ENCODE measurements at places on chromosomes 5 and 9.
A peak's percentile ranks its signal among the peaks of the same experiment; 100 is the strongest.

DNA sequence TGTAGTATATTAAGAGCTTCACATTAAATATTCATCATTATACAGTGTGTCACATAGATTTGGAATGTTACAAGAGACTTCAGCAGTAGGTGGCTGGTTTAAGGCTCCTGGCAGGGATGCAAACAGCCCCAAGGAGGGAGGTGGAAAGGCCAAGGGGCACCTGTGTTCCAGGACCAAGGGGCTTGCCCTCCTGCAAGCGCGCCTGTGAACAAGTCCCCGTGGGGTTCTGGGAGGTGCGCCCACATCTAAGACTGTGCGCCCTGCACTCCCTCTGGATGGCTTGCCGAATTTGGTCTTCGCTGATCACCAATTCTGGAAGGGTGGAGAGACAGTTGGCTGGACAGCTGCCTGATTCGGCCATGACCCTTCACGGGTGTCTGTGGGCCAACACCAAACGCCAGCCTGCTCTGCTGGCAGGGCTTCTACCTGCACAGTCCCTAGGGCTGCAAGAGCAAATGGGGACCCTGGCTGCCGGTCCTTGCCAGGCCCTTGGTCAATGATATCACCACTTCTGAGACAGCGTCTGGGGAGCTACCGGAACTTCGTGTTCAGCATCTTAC, 12.1 kb upstream of the SLC25A51 start:
- DNase-seq: no peak

GRCh38 chr9:124835026-124835557, 18.2 kb upstream of the WDR38 start:
- peak; percentile 69 for DNase-seq

DNA sequence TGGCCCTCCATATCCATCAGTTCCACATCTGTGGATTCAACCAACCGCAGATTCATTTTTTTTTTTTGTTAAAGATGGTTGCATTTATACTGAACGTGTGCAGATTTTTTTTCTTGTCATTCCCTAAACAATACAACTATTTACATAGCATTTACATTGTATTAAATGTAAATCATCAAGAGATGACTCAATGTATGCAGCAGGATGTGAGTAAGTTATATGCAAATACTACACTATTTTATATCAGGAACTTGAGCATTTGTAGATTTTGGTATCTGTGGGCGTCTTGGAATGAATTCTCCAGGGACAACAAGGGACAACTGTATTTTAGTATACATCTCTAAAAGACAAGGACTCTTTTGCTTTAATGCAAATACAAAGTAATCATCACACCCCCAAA, 299.2 kb upstream of the ZNF608 start:
- DNase-seq: no peak

GRCh38 chr5:170523142-170523551, 19.3 kb downstream of the KCNIP1 start:
- peak; percentile 62 for DNase-seq

- no peak for DNase-seq
Measured at GRCh38 chr9:91858213-91859030, 91.6 kb downstream of the ROR2 start.

GRCh38 chr5:6634306-6634705, 1.1 kb downstream of the SRD5A1 start:
- DNase-seq: no peak

DNA sequence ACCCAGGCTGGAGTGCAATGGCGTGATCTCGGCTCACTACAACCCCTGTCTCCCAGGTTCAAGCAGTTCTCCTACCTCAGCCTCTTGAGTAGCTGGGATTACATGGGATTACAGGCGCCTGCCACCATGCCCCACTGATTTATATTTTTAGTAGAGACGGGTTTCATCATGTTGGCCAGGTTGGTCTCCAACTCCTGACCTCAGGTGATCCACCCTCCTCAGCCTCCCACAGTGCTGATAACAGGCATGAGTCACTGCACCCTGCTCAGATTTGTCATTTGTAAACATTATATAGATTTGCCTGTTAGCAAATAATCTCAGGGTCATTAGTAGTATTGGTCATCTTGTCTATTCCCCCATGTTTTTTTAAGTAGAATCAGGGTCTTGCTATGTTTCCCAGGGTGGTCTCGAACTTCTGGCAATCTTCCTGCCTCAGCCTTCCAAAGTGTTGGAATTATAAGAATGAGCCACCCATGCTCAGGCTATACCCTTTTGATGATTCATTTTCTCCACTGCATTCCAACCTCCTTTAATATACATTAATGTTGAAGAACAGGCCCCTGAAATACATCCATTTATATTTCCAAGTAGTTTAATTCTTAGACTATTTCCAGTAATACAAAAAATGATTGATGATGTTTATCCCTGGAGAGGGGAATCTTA, 17.3 kb downstream of the CENPH start:
- no peak for DNase-seq

DNA sequence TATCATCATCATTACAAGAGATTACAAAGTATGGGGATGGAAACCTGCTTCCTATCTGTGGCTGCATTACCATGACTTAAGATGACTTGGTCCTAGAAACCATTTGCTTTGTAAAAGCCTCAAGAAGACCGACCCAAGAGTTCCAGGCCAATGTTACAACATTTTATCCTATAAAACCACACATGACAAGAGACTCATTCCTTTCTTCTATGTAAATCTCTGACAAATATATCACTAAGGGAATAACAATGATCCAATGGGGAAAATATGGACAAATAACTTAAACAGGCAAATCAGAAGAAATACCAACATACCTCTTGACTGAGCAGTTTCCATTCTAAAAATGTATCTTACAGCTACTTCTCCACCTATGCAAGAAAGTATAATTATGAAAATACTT, 44.3 kb upstream of the VPS13A start:
- no peak for DNase-seq

- DNase-seq: no peak
Measured at GRCh38 chr9:73348471-73348870, 196.8 kb downstream of the ANXA1 start.

DNA sequence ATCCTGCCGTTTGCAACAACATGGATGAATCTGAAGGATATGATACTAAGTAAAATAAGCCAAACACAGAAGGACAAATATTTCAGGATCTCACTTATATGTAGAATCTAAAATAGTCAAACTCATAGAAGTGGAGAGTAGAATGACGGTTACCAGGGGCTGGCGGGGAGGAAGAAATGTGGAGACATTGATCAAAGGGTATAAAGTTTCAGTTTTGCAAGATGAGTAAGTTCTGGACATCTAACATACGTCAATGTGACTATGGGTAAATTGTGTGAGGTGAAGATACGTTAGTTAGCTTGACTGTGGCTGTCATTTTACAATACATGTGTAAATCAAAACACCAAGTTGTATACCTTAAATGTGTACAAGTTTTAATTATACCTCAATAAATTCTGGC, 200.3 kb downstream of the SNX18 start:
- DNase-seq: no peak

DNA sequence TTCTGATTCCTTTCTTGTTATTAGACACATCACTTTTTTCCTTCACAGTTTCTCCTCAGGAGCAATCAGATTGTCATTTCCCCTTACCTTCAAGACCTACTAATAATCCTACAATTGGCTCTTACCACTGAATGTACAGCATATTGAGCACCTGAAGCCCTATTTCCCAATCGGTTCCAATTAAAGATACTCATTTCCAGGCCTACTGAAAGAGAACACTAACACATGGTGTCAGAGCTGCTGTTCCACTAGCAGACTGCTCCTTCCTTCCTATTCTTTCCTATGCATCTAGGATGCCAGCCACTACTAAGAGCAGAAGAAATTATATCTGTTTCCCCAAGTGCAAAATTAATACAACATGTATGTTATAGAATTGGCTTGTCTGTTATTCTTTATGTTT, 34.6 kb downstream of the SKIC3 start:
- DNase-seq: no peak

- DNase-seq: no peak
Measured at GRCh38 chr5:99315413-99316183, 386.8 kb upstream of the CHD1 start.

DNA sequence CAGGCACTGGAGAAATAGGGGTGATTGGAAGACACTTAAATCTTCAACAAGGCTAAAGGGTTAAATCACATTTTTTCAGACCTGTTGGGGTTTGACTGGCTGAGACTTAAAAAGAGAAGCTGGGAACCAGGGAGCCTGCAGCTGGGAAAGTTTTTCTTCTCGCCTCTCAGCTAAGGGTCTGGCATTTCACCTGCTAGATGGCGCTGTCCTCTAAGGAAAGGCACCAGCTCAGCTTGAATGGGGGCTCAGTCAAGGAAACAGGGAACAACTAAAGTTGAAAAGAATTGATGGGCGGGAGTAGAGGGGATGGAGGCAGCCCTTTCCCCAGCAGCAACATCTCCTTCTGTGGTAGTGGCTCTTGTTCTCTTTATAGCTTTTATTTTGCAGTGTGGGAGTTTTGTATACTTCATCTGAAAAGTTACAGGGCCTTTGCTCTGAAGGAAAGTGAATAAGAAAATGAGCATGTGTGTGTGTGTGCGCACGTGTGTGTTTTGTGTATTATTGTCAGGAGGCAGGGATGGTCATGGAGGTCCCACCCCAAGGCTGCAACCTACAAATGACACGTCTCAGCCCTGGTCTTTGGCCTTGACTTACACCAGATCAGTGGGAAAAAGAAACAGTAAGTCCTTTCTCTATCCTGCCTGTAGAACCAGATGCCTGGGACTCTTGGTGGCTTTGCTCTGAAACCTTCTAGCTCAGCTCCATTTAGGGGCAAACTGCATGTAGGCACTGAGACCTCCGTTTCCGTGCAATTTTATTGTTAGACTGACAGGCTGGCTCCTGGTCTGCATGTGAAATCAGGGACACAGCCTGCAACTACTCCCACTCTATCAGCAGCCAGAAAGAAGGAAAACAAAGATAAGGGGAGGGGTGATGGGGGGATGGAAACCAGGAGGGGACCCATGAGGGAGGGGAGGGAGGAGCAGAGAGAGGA, 316.2 kb upstream of the CLINT1 start:
- peak; percentile 52 for DNase-seq

- DNase-seq: no peak
Measured at GRCh38 chr5:51371052-51371451, 12.2 kb upstream of the ISL1 start.

DNA sequence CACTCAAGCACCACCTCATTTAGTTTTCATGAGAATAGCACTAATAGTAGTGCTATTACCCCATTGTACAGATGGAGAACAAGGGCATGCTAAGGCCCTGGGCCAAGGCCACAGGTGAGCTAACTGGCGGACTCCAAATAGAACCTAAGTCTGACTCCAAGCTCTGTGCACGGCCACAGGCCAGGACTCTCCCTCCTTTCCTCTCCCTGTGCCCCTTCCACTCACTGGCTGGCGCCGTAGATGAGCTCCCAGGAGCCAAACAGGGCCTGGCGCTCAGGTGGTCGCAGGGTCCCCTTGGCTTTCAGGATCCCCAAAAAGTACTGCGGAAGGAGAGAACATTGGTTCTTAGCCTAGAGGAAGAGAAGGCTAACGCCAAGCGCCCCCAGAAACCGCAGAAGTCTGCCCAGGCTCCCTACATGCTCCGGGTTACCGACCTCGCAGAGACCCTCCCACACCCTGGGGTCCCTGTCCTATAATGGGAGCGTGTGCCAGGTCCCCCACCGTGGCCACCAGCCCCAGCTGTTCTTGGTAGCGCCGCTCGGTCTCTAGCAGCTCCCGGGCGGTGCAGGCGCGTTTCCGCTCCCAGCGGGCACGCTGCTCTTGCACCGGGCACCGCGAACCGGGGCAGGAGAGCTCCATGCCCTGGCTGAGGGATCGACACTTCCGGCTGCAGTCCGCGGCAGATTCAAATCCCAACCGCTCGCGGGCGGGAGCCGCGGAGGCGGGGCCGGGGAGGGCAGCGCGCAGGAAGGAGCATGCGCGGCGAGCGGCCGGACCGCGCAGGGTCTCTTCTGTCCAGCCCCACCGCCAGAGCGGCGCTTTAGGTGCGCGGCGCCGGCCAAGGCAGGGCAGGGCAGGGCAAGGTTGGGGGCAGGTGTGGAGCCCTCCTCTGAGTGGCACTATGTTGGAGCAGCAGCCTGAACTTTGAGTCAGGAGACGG, at the start of gene ARHGEF39:
ARHGEF39 (minus strand) TSS at position 665 of the 940 bp plus-strand sequence; CDS start at position 639, 26 bp downstream.
- peak; percentile 91 for DNase-seq

DNA sequence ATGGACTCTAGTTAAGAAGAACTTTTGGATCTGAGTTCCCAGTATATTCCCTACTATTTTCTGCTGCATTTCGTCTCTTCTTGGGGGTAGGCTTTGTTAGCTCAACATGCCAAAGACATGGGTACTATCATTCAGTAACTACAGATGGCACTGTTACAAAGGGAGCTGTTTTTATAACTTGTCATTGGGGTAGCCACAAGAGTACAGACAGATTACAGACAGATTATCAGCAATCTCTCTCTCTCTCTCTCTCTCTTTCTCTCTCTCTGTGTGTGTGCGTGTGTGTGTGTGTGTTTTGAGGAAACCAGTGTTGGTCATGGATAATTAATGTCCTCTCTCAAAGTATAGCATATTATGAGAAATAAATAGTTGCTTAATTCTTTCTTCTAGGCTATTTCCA, 116.1 kb downstream of the WDR70 start:
- no peak for DNase-seq

GRCh38 chr5:159330131-159330800, at the start of gene IL12B:
Gene IL12B (minus strand): TSS chr5:159330487. CDS start chr5:159326782, 3,705 bp downstream.
- no peak for DNase-seq

DNA sequence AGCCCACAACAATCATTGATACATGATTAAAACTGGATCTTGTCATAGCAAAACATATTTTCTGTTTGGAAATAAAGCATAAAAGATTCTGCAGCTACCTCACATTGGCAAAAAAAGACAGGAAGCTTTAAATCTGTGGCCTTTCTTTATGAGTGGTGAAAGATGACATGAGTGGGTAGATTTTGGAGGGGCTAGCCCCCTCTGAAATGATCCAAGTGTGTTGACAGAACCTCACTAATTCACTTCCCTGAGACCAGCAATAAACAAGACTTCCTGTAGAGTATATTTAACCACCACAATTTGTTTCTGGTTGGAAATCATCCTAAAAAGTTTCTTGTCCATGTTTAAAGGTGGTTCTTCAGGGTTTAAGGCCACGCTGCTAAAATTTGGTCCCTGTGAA, 530.8 kb downstream of the SPATA31D1 start:
- DNase-seq: no peak

- DNase-seq: no peak
Measured at GRCh38 chr5:130135506-130135905, 231.2 kb downstream of the CHSY3 start.

DNA sequence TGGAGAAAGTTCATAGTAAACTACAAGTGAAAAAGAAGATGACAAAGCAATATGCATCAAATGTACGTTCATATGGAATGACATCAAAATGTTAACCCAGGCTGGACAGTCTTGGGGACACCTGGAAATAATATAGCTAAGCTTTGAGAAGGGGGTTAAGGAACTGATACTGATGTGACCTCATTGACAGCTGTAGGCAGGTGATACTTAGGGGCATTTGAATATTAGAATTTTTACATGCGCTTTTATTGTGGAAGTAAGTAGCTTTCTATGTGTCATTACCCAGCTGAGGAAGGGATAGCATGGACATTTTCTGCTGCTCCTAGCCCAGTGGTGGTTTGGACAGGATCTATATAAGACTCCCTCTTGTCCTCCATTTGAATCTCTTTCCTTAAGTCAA, 299.7 kb downstream of the CWC27 start:
- DNase-seq: no peak

DNA sequence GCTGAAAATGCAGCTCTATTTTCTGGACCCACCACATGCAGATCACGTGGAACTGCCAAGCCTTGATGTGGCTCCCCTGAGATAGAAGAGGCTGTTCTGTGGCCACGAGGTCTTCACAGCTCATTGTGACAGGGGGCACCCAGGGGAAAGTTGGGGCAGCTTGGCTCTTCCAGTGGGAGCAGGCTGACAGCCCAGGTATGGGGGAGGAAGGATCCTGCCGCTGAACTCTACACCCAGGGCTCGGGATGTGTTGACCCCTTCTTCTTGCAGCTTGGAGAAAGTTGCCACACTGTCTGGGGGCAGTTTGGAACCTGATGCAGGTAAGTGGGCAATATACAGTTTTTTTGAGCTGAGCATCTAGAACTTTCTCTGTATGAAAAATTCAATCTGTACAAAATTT, 133.6 kb upstream of the PITX1 start:
- DNase-seq: no peak
